ENCODE measurements at places on chromosomes 6 and 20.

GRCh38 chr6:53281518-53282215 is 67.1 kb downstream of the ELOVL5 start:
- DNase-seq: no peak

DNA sequence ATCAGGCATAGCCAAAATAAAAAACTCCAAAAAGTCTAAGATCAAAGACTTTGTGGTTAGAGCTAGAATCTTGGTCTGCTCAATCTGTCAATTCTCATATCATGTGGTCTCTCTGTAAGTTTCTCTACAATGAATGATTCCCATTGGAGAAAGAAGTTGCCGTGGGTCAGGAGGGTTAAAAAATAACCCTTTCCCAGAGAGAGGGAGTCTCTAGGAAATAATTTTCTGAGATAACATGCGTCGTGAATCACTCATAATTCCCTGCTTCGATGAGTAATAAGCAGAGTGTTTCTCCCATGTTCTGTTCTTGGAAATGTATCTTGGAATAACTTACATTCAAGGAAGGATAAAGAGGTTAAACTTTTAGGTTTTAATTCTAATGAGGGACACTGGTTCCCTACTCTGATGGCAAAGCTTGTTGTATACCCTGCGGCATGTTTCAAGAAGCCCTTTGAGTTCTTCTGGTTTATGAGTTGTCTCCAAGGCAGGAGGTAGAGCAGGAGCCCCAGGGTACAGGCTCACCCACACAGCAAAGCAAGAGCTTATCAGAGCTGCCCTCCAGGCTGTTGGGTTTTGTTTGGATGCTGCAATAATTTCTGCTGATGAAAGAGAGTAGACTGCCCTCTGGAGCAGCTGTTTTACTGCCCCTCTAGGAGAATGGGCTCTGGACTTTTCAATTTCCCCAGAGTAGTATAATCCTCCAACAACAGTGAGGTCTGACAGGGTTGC is 599.1 kb downstream of the QKI start:
- DNase-seq: no peak

GRCh38 chr6:108778421-108779186 is 69.6 kb upstream of the ARMC2 start:
- no peak for DNase-seq

- DNase-seq: no peak
Measured at GRCh38 chr6:142518126-142518525, 216.3 kb downstream of the ADGRG6 start.

GRCh38 chr6:37011656-37012378 is 6.4 kb downstream of the FGD2 start:
- DNase-seq: no peak

DNA sequence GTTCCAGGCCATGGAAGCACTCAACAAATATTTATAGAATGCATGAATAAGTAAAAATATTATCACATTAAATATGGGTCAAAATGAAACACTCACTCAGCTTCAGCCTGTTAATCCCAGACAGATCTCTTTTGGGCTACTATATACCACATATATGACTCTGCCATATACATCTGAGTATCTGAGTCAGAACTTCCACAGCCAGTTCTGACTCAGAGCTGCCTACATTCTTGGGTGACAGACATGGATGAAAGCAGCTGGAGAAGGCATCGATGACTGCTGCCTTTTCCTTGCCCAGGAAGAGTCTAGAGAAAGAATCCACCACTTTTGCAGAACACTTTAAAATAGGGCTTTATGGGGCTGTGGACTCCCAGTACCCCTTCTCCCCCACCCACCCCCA is 11.5 kb upstream of the PDYN start:
- no peak for DNase-seq

GRCh38 chr20:3980260-3981131 is 34.9 kb downstream of the RNF24 start:
- DNase-seq: no peak

- no peak for DNase-seq
Measured at GRCh38 chr20:49874696-49875095, 40.6 kb downstream of the SPATA2 start.

GRCh38 chr6:106120006-106120405 is 33.9 kb downstream of the PRDM1 start:
- no peak for DNase-seq

GRCh38 chr6:129263176-129263575 is 380.2 kb downstream of the LAMA2 start:
- DNase-seq: no peak

- DNase-seq: peak; percentile 94
Measured at GRCh38 chr20:23637282-23638221, at the start of gene CST3. Gene CST3 (minus strand): TSS chr20:23637955. CDS start chr20:23637862, 93 bp downstream.

Data from WERI-Rb-1 (cell line).